Stimulated activated CD4-positive, alpha-beta T cell treated with anti-CD3 and anti-CD28 coated beads, TNF-alpha, amount 100 ng/mL, for 1 hour (primary cell): ENCODE measurements at places on chromosomes 5 and 9.

DNA sequence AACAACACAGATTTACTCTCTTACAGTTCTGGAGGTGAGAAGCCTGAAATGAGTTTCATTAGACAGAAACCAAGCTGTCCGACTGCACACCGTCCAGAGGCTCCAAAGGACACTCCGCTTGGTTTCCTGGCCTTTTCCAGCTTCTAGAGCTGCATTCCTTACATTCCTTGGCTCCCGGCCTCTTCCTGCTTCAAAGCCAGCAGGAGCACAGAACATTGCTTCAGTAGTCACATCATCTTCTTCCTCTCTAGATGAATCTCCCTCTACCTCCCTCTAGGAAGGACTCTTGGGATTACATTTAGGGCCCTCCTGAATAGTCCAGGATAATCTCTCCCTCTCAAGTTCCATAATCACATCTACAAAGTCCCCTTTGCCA lies 213.3 kb downstream of the CDK5RAP2 start:
- no peak for DNase-seq

DNA sequence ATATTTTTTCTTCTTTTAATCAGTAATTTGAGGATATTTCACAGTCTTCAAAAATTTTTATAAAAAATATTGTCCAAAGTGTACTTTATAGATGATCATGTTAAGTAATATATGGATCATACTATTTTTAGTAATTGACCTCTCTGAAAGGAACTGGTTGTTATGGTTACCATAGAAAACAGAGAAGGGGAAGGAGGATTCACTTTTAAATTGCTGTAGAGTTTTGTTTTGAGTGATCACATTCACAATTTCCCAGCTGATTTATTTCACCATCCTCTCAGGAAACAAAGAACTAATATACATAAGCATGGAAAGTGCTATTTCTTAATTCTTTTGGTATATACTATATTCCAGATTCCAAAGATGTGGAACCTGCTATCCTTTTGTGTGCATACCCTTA lies 56.5 kb upstream of the NREP start:
- no peak for DNase-seq

DNA sequence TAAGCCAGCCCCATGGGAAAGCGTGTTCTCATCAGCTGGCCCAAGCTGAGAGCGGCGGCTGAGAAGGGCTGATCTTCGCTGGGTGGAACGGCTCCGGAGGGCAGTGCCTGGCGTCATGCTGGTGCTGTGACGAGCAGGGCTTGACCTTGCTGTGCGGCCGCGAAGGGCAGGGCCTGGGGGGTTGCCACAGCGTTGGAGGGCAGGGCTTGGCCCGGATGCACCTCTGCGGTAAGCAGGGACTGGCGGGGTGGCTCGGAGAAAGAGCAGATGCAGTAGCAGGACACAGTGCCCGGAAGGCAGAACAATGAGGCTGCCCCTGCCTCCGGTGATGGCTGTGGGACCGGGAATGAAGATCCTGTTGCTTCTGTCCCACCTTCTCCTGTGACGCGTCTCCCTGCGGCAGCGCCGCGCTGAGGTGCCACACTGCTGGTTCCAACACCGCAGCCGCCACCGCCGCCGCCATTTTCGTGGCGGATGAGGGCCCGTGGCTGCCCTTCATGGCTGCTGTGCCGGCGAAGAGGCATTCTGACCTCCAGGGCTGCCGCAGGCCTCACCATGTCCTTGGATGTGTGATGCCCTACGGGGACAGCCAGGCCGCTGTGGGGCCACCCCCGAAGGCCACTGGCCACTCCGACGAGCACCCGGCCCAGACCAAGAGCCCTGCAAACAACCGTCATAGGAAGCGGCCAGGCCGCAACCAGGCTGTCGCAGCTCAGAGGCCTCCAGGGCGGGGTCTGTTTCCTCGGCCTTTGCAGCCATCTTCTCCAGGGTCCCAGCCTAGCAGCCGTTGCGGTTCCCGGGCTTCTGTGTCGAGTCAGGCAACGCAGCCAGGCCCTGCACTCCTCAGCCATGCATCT lies 890.5 kb upstream of the CTNND2 start:
- DNase-seq = no peak

GRCh38 chr5:83745816-83746215 lies 25.2 kb upstream of the HAPLN1 start:
- DNase-seq = no peak

- DNase-seq = no peak
These were observed 16.1 kb downstream of the GDA start for GRCh38 chr9:72165326-72165725.

- no peak for DNase-seq
These were observed 83.5 kb downstream of the PIK3R1 start for GRCh38 chr5:68299105-68299504.

DNA sequence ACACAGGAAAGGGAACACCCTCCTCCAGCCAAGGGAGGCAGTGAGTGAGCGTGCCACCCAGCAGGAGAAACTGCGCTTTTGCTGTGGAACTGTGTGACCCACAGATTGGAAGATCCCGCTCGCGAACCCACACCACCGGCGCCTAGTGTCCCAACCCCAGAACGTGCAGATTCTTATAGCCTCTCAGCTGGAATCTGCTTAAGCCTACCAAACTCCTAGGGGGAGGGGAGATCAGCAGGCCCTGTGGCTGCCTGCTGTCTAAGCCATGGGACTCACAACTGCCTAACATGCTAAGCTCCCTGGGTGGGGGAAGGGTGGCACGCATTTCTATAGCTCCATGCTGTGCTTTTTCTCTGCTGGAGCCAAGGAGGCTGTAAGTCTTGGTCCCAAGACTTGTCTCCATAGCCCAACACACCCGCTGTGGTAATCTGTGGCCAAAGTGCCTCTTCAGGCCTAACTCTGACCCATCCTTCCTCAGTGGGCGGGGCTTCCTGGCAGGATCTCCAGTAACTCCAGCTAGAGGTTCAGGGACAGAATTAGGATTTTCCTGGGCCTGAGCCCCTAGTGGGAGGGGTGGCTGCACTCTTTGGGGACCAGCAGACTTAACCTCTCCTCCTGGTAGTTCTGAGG lies 485.0 kb downstream of the TAF11L14 start:
- no peak for DNase-seq

- no peak for DNase-seq
These were observed 2.2 kb downstream of the ST6GALNAC6 start for GRCh38 chr9:127897193-127897692.

DNA sequence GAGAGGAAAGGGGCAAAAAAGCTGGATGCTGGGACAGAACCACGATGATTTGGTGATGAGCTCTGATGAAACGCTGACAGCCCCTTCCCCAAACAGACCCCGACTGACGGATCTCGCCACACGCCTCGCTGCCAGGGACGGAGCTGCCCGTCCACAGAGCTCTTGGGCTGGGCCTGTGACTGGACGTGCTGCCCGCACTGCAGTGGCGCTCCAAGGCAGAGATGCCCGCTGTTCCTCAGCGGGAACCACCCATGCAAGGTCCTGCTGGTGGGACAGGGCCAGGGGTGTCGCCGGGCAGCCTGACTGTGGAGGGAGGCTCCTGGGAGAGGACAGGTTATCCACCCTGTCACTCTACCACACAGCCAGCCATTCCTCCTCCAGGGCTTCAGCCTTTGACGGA lies 66.0 kb upstream of the SARDH start:
- no peak for DNase-seq

DNA sequence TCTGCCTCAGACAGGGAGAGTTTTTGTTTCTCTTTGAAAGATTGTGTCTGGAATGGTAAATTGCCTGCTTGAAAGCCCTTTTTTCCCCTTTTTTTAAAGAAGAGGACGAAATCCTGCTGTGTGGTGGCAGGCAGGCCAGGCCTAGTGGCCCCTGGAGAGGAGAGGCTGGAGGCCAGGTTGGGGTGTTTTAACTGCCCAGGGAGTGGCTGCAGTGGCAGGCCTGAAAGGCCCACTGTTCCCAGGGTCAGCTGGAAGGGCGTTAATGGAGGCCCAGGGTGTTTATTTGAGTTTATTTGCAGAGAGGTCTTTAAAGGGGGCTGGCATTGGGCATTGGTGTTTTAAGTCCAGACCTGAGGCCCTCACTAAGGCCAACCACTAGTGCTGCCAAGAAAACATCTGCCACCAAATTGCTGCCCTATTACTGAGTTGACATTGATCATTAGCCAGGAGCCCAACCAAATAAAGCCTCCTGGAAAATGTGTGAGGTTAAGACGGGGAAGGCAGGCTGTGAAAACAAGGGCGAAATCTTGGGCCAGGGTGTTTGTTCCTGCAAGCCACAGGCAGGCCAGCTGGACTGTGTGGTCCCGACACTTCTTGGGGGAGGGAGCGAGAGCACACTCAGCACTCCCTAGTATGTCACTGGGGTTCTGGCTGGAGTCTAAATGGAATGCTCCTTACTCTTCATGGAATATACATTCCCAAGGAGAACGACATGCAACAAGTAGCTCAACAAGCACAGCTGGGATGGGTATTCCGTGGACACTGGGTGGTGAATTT lies 5.0 kb downstream of the JADE2 start:
- DNase-seq = no peak

DNA sequence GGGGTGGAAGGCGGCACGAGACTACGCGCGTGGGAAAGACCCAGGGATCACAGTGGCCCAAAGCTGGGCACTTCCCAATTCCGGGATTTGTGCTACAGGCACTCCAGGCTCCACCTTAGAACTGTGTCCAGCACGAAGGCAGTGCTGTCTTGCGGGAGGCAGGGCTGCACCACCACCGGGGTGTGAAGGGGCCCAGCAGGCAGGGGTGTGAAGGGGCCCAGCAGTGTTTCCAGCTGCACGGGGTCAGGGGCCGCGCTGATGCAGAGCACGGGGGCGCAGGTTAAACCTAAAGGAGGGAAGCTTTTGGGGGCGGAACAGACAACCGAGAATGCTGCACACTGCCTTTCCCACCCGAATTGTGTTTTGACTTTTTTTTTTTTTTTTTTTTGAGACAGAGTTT lies 1.1 kb upstream of the PDCD6 start:
- DNase-seq = no peak

DNA sequence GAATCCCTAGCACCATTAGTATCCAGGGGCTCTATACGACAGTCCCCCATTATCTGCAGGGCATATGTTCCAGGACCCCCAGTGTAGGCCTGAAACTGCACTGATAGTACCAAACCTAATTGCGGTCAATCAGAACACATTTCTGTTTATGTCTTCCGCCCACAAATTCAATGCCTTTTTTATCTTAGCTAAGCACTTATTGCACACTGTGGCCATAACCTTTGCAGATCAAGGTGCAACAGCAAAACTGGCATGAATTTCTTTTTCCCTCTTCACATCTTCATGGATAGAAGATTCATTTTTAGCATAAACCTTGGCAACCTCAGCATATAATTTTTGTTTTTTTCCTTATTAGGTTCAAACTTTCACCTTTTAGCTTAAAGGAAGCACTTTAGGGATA lies 361.1 kb downstream of the DEPDC1B start:
- DNase-seq = no peak

- DNase-seq = no peak
These were observed 1.1 kb downstream of the DIAPH1 start for GRCh38 chr5:141617682-141618029.

DNA sequence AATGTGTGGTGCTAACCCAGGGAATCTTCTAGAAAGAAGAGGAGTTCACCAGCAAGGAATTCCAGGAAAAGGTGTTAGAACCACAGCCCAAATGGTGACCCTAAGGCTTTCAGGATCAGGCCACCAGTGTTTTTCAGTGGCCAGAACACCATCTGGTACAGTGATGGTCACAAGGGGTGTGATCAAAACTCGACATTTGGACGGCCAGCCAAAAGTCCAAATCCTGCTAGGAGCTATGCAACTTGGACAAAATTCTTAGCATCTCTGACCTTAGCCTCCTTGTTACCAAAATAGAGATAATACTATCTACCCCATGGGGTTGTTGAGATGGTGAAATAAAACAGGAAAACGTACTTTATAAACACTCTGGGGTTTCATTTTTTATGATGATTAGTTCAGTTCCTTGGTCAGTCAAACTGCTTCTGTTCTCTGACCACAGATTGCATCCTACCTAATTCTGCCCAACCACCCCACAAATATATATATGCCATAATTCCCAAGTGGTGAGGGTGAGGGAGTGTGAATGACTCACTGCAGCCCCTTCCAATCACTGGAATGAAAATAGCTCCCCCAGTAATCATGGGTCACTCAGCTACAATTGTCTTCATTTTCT lies 210.3 kb downstream of the CDK5RAP2 start:
- DNase-seq = no peak

GRCh38 chr9:127444921-127445850 lies 6.0 kb downstream of the RPL12 start:
- no peak for DNase-seq

GRCh38 chr9:130028493-130029222 lies 14.3 kb downstream of the FNBP1 start:
- no peak for DNase-seq
